Right lobe of liver (tissue), 6 donors: ENCODE measurements at places on chromosomes 4 and X. TPM values are rescaled to one million over a fixed set of nuclear protein-coding genes. Genes with fewer than 3 reads are reported as not detected.

KIT gene
- total RNA-seq: 1.6 TPM

SERPINA7 gene
- total RNA-seq: 124 TPM

HMGN5 gene
- 2.4 TPM for total RNA-seq

ARL13A gene
- not detected for total RNA-seq

USP51 gene
- 0.37 TPM for total RNA-seq

SFRP2 gene
- not detected for total RNA-seq

MAB21L2 gene
- not detected for total RNA-seq

SYTL5 gene
- total RNA-seq: 2.4 TPM

PABPC4L gene
- total RNA-seq: 0.16 TPM

DDX60 gene
- 12.5 TPM for total RNA-seq

PHOX2B gene
- not detected for total RNA-seq

GYG2 gene
- total RNA-seq: 17.6 TPM

ALB gene
- 52,508 TPM for total RNA-seq

FAM53A gene
- 0.73 TPM for total RNA-seq

EFNB1 gene
- 7.7 TPM for total RNA-seq

DOCK11 gene
- 1.1 TPM for total RNA-seq

LDOC1 gene
- total RNA-seq: 1.5 TPM

PASD1 gene
- total RNA-seq: not detected

CCDC120 gene
- 4.9 TPM for total RNA-seq

PLXNB3 gene
- 1.1 TPM for total RNA-seq

TNMD gene
- total RNA-seq: not detected
